Liver (tissue), 10 donors: ENCODE measurements at places on chromosomes 1 and 21.

- no peak for DNase-seq
These were observed 19.7 kb downstream of the MRPS6 start for GRCh38 chr21:34093083-34093482.

- no peak for DNase-seq
These were observed 10.0 kb downstream of the WNT3A start for GRCh38 chr1:228016653-228017355.

DNA sequence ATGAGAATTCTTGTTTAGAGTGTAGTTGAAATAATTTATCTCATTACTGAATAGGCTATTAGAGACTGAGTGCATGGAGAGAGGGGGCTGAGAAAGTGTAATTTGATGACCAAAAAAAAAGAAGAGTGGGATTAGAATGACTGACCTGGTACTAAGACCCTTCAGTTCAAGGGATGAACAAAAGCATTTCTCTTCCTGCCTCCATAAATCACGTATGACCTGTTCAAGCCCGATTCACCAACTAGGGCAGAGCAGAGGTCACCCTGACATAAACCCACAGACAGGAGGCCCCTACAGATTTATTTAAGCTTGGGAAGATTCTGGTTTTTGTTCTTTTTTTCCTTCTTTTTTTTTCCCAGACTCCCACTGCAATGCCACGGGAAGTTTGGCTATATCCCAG is 123.7 kb upstream of the COP1 start:
- DNase-seq, result no peak

GRCh38 chr1:247347477-247348222 is 16.0 kb upstream of the ZNF496 start:
- DNase-seq, result no peak

DNA sequence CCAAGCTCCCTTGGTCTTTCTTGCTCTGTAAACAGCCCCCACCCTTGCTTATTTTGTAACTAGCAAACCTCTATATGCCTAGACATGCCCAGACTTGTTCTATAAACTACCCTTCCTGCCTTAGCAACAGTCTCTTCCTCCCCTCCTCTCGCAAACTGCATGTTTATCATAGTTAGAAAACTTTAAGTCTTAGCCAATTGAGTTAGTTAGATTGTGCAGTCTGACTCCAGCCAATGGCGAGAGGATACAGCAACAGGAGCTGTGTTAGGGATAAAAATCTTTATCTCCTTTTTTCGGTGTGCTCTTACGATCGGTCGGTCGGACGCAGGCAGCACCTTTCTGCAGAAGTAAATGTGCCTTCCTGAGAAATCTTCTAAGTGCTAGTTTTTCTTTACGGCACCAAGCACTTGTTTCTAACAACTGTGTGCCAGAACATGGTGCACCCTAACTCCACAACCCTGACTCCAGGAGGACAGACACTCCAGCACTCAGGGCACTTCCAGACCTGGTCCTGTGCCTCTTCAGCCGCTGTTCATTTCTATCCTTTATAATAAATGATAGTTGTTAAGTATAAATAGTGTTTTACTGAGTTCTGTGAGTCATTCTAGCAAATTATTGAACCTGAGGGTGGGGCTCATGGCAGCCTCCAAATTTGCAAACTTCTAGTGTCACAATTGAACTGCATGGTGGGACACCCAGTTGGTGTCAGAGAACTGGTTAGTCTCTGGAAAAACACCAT is 25.7 kb upstream of the GNG4 start:
- DNase-seq, result no peak

- DNase-seq, result no peak
These were observed 253.4 kb upstream of the NFIA start for GRCh38 chr1:60828944-60829343.

- DNase-seq, result no peak
These were observed 232.2 kb upstream of the COA6 start for GRCh38 chr1:234141006-234141405.

DNA sequence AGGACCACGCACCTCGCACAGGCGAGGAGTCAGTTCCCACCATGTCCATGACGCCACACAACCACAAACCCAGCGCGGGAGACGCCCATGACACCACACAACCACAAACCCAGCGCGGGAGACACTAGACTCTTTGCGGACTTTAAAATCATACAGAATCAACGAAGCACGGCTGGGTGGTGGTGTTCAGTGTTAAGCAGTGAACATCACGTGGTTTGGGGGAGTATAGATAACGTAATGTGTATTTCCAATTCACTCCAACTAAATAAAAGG is 19.2 kb downstream of the PTTG1IP start:
- DNase-seq, result peak; percentile 61

- no peak for DNase-seq
These were observed 33.8 kb upstream of the NFASC start for GRCh38 chr1:204836856-204837255.

DNA sequence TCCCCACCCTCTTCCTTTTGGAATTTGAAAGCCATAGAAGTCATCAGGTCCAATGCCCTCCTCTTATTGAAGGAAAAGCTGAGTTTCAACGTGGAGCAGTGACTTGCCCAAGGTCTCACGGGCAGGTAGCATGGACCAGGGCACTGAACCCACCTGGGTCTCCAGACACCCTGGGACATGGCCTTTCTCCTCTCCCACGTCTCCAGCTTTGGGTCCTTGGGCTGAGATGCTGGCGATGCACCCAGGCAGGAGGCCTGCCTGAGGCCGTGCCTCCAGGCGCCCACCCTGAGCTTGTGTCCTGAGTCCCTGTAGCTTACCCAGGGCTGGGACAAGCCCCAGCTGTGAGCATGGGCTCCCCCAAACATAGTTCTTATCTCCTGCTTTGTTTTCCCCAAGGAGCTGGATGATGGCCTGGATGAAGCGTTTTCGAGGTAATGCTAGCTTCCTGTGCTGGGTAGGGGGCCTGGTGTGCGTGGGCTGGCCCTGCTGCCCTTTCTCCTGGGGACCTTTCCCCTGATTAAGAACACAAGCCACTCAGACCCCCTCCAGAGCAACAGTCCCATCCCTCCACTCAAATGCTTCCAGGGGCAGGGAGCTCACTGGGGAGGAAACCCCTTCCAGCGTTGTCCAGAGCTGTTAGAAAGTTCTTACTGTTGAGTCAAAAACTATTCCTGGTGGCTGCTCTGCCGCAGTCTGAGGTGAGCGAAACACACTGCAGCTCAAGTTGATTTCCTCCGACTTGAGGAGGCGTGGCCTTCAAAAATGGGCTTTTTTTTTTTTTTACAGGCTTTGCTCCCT is 21.6 kb downstream of the LDLRAP1 start:
- no peak for DNase-seq

- DNase-seq, result no peak
These were observed at the start of gene INAVA for GRCh38 chr1:200894712-200895442. Gene INAVA, plus strand, starts transcription at chr1:200894900. Its CDS starts 3,501 bp downstream, at chr1:200898401.

- no peak for DNase-seq
These were observed 64.8 kb downstream of the FAM163A start for GRCh38 chr1:179807691-179808485.

GRCh38 chr1:229759586-229759985 is 133.5 kb downstream of the URB2 start:
- DNase-seq, result no peak

DNA sequence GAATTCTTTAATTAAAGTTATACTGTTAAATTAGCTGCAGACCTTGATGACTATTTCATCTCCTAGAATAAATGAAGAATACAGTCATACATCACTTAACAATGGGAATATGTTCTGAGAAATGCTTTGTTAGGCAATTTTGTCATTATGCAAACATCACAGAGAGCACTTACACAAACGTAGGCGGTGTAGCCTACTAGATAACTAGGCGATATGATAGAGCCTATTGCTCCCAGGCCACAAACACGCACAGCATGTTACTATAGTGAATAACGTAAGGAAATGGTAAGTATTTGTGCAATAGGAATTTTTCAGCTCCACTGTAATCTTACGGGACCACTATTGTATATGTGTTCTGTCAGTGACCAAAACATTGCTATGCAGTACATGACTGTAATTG is 37.6 kb upstream of the DESI2 start:
- no peak for DNase-seq

DNA sequence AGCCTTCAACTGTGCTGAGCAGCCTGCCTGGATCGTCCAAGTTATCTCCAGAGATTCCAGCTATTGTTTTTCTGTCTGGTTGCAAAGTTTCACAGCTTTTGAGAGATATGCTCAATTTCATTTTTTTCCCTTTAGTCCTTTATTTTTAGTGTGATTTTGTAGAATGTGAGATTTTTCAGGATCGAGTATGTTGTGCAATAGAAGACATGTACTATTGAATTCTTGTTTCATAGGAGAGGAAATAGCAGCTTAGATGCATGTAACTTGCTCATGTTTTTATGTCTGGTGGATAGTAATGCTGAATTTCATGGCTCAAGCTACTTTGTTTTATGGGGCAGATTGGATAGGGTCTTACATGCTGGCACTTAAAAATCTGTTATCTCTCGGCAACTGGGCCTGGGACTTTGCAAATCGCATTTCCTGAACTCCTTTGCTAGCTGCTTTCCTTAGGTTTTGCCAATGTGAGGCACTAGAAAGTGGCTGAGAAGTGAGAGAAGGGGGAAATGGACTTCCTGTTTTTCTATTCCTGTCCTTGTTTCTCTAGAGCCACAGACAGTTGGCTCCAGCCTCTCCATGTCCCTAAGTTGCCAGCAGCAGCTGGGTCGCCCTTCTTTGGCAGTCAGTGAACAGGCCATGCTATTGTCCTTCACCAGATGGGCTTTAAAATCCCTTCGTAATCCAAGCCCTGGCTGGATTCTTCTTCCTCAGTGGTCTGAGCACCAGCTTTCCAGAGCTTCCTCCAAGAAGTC is 101.4 kb upstream of the PDE4B start:
- no peak for DNase-seq

GRCh38 chr1:174448974-174449373 is 1.2 kb downstream of the GPR52 start:
- DNase-seq, result no peak

DNA sequence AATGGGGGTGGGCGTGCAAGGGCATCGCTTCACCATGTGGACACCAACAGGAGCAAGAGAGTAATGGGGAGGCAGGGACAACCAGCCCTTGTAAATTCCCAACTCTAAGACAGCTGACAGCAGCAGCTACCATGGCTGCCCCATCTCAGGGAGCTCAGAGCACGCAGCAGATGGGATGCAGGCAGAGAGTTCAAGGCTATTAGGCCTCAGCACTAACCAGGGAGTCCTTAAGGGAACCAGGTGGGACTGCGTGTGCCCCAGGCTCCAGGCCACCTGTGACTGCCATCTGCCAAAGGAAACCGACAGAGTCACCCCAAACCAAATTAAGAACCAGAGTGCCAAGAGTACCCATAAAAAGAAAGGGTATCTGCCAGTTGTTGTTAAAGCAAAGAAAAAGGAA is 33.7 kb upstream of the PRDM2 start:
- no peak for DNase-seq

- no peak for DNase-seq
These were observed 27.4 kb downstream of the CDCA8 start for GRCh38 chr1:37719572-37720195.

DNA sequence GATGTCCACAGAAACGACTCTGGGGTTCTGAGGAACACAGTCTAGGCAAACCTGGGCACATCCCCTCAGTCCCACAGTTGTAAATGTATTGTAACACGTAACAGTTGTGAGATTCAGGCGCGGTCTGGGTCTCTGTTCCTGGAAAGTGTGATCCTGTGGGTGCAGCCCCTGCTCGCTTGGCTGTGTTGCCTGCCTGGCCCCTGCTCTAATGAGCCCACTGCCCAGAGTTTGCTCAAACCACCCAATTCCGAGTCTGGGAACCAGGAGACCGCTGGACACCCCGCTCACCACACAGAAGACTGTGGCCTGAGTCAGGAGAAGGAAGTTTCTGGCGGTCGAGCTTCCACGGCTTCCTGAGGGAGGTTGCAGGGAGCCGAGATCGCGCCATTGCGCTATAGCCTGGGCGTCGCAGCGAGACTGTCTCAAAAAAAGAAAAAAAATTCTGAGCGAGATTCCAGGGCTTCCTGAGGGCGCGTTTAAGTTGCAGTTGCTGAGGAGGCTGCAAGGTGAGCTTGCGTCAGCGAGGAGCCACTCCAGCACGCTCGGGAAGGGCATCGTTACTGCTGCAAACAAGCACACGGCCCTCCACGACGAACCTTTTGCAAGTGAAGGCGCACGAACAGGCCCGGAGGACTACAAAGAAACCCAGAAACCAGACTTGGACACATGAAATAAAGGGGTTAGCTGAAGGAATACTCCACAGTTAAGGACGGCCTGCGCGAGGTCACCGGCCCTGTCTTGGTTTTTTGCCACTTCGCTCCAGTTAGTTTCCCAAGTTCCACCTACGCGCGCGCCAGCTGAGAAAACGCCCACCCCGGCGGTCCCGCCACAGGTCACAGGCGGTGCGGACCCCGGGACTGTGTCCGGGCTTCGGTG is 1.1 kb downstream of the C21orf58 start:
- peak; percentile 54 for DNase-seq

DNA sequence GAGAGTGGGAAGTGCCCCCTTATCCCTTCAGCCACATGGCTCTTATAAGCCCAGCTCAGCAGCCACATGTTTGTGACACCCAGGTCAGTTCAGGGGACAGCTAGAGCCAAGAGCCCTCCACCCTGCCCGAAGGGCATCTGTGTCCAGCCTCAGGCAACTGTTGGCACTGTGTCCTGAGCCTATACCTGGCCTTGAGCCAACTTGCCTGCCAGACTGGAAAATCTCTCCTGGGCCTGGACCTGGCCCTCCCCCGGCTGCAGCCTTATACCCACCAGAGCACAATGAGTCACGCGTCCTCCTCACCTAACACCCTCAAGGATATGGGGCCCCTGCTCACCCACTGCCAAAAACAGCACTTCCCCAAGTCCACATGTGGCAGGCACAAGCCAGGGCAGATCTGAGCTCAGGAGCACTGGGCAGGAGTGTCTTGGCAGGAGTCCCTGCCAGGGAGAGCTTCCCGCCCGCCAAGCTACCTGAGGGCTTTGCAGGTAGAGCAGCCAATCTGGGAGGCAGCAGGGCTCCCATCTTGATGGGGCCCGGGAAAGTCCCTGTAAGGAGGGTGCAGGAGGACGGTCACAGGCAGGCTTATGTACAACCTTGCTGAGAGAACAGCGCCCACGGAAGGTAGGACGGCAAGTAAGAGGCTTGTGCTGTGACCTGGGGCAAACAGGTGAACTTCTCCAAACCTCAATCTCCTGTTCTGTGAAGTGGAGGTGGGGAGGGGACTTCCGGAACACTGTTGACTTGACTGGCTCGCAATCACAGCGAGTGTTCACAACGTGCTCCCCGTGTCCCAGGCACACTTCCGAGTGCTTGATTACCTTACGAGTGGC is 19.8 kb upstream of the HSPG2 start:
- no peak for DNase-seq

DNA sequence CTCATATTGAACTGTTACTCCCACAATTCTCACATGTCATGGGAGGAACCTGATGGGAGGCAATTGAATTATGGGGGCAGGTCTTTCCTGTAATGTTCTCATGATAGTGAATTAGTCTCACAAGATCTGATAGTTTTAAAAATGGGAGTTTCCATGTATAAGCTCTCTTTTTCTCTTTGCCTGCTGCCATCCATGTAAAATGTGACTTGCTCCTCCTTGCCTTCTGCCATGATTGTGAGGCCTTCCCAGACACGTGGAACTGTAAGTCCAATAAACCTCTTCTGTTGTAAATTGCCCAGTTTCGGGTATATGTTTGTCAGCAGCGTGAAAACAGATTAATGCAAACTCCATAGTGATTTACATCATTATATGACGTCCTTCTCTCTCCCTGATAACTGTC is 759.7 kb upstream of the RGS18 start:
- no peak for DNase-seq
